IMR-90 (cell line): ENCODE measurements at places on chromosomes 12 and 14. TPM values are rescaled to one million over a fixed set of nuclear protein-coding genes. Genes with fewer than 3 reads are reported as not detected.

DNA sequence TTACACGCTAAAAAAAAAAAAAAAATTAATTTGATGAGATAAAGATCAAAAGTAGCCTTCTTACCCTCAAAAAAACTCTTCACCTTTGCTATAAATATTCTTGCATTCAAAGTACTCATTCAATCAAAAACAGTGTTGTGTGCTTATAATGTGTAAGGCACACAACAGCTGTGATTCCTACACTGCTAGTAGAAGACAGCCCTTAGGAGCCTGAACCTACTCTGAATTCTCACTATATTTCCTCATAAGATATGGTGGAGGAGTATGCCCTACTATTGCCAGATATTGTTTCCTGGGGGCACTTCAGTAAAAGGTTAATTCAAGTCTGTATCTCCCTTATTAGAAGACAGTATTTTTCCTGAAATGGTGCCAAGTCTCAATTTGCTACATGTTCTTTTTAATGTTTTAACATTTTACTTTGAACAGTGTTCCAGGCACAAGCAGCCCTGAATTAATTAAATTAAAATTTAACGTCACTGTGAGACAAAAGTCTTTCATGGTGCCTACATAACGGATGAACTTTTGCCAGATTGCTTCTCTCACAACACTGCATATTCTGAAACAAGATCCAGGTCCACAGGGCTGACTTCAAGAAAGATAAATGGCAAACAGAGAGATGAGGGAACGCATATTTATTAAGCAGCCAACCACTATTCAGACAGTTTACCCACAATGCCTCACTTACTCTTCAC lies 19.3 kb downstream of the PPP2R5E start:
- H3K4me1 ChIP-seq = no peaks in the 10 kb centered on the region; the same call in 1 of the 2 replicates
- no peaks in the 10 kb centered on the region for H3K27me3 ChIP-seq
- H3K4me3 ChIP-seq = no peak overlapping the region
- peaks cover 1% of the 10 kb centered on the region for H3K36me3 ChIP-seq
- no peak for DNase-seq

DNA sequence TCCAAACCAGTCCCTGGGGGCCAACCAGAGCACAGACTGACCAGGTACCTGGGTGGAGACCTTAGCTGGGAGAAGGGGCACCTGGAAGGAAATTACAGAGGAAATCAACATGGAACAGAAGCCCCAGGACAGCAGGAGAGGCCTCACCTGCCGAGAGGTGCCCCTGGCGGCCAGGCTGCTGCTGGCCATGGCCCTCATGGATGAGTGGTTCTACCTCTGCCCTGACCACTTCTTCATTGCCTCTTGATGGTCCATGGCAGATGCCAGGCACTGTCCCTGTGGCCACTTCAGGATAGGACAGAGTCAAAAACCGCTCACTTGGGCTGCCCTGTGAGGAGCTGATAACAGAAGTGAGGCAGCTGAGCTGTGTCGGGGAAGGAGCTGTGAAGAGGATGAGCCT lies 73.1 kb upstream of the GNG2 start:
- no peaks in the 10 kb centered on the region for H3K36me3 ChIP-seq
- H3K27me3 ChIP-seq = no peaks in the 10 kb centered on the region; the same call in 1 of the 2 replicates
- no peak overlapping the region for H3K4me3 ChIP-seq
- no peak overlapping the region for H3K27ac ChIP-seq
- DNase-seq = no peak

The POTEG gene
- total RNA-seq = not detected in 2 replicates

DNA sequence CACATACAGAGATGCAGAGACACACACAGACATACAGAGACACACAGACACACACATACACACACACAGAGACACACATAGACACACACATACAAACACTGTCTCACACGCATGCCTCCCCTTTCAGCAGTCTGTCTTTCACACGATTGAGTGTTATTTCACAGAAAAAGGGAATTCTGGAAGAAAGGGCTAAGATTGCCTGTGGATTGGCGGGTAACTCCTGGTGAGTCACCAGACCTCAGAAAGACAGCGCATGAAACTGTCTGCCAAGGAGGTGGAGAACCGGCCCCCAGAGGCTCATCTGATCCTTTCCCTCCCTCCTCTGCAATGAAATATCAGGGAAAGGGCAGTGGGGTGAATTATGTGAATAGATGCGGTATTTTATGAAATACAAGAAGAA lies 127.2 kb upstream of the GSC start:
- no peak overlapping the region for H3K27ac ChIP-seq
- H3K27me3 ChIP-seq = no peaks in the 10 kb centered on the region
- H3K4me1 ChIP-seq = no peaks in the 10 kb centered on the region
- H3K4me3 ChIP-seq = no peak overlapping the region
- H3K36me3 ChIP-seq = no peaks in the 10 kb centered on the region

DNA sequence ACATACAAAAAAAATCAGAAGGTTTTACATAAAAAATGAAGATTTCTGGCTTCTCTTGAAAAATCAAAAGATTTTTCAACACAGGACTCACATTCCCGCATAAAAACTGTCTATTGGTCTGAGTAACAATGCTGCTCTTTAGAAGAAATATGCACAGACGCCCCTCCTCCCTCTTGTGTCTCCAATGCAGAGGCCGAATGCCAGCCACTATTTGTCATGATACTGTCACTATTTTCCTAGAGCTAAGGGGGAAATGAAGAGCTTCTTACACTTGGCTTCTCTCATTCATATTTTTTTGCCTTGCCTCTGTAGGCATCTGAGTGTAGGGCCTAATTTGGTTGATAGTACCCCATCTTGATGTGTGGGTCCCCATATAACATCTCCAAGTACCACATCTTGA lies 98.0 kb downstream of the BBS10 start:
- no peak overlapping the region for H3K4me3 ChIP-seq
- no peaks in the 10 kb centered on the region for H3K36me3 ChIP-seq
- H3K27me3 ChIP-seq = no peaks in the 10 kb centered on the region
- H3K27ac ChIP-seq = no peak overlapping the region
- H3K4me1 ChIP-seq = no peaks in the 10 kb centered on the region

The CMA1 gene
- not detected in 2 replicates for total RNA-seq

GRCh38 chr14:73457041-73457923 lies 1.1 kb downstream of the NUMB start:
- H3K4me3 ChIP-seq = peak overlapping the region; percentile 93
- H3K4me1 ChIP-seq = peaks cover 10% of the 10 kb centered on the region
- no peaks in the 10 kb centered on the region; the same call in 1 of the 2 replicates for H3K36me3 ChIP-seq
- H3K27me3 ChIP-seq = no peaks in the 10 kb centered on the region

GRCh38 chr12:2683283-2684025 lies 111.3 kb upstream of the FKBP4 start:
- H3K27ac ChIP-seq = no peak overlapping the region
- peak; percentile 30 for DNase-seq
- H3K36me3 ChIP-seq = peaks cover 28% of the 10 kb centered on the region
- H3K4me1 ChIP-seq = no peaks in the 10 kb centered on the region

DNA sequence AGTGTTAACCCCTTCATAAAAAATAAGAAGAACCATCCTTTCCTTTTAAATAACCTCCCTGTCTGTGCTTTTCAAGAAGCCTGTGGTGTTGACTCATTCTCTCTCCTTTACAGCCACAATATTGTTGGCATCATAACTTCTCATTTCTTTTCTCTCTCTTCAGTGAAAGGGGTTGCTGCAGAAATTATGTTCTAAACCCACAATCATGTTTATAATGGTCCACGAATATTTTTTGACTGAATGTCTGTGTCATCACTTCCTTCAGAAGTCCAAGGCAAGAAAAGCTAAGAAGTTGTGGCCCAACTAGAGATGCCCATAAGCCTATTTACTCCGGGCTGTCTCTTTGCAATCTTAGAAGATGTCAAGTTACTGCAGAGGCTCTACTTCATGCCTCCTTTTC lies 488.3 kb downstream of the APAF1 start:
- no peak overlapping the region for H3K4me3 ChIP-seq
- DNase-seq = no peak
- no peaks in the 10 kb centered on the region for H3K36me3 ChIP-seq
- no peaks in the 10 kb centered on the region for H3K4me1 ChIP-seq

- H3K27ac ChIP-seq = no peak overlapping the region
- no peaks in the 10 kb centered on the region for H3K4me1 ChIP-seq
- H3K27me3 ChIP-seq = no peaks in the 10 kb centered on the region
- DNase-seq = no peak
Observed at GRCh38 chr12:93668919-93669418, 8.2 kb upstream of the CRADD start.

DNA sequence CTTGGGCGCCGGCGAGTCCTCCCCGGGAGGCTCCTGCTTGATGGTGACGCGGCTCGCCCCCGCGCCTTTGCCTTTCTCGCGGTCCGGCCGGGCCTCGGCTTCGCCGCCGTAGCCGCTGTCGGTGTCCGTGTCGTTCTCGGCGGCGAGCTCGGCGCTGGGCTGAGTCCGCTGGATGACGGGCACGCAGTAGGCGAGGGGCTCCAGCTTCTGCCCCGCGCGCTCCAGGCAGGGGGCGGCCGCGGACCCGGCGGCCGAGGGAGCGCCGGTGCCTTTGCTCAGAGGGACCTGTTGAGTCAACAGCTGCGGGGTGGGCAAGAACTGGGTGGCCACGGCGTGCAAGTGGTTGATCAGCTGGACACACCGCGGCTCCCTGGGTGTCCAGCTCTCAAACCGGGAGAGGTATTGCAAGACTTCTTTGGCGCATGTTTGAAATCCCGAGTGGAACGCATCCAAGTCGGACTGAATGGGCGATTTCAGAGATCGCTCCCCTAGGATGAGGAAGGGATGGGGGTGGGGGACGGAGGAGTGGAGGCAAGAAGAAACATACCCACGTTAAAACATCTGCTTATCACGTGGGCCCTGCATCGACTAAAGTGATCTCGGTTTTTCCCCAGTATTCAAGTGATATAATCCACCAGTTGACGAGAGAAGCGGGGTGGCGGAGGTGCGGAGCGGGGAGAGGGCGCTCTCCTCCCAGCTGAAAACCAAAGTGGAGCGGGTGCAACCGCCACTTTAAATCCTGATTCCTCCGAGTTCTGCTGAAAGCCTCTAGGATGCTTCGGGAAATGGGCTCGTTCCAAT lies 2.0 kb downstream of the BHLHE41 start:
- peak overlapping the region; percentile 16; the same call in 1 of the 2 replicates for H3K27ac ChIP-seq
- H3K27me3 ChIP-seq = peaks cover 12% of the 10 kb centered on the region

The RDH12 gene
- total RNA-seq = not detected in 2 replicates

The PTPN21 gene
- 10.4 and 11.4 TPM in 2 replicates for total RNA-seq

GRCh38 chr12:4780641-4781611 lies 60.7 kb downstream of the GALNT8 start:
- H3K36me3 ChIP-seq = no peaks in the 10 kb centered on the region
- H3K27ac ChIP-seq = no peak overlapping the region
- peaks cover 2% of the 10 kb centered on the region; the same call in 1 of the 2 replicates for H3K27me3 ChIP-seq
- no peaks in the 10 kb centered on the region for H3K4me1 ChIP-seq
- DNase-seq = no peak

DNA sequence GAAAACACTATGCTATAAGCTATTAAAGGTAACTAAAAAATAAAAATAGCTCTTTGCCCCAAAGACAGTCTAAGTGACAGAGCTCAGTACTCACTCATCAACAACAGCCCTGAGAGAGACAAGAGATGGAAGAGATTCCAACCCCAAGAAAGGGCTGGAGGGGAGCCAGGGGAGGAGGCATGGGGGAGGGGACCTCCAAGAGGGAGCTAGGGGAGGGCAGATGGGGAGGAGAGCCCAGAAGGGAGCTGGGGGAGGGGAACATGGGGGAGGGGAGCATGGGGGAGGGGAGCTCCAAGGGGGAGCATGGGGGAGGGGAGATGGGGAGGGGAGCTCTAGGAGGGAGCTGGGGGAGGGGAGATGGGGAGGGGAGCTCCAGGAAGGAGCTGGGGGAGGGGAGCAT lies 7.7 kb downstream of the SSH1 start:
- DNase-seq = no peak
- peaks cover 47% of the 10 kb centered on the region for H3K36me3 ChIP-seq
- H3K27me3 ChIP-seq = no peaks in the 10 kb centered on the region
- 0 out of 2 replicates have a peak overlapping the region, but pooled peaks have one; percentile 7 for H3K27ac ChIP-seq

DNA sequence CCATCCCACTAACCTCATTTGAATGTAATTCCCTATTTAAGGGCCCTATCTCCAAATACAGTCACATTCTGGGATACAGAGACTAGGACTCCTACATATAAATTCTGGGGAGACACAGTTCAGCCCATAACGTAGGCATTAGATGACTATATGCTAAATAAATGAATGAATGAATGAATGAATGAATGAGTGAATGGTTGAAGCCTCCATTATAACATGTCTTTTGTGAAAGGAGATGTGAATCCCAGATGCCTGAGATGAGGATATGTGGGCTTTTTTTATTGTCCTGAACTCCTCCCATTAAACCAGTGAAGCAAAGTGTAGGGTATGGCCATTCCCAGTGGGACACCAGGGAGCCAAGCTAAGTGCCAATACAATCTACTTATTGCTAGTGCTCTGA lies 20.5 kb upstream of the TMEM233 start:
- H3K36me3 ChIP-seq = no peaks in the 10 kb centered on the region
- H3K4me1 ChIP-seq = no peaks in the 10 kb centered on the region
- H3K4me3 ChIP-seq = no peak overlapping the region

The KITLG gene
- 87.5 and 117 TPM in 2 replicates for total RNA-seq
